Naive B cell (primary cell): ENCODE measurements at places on chromosomes 6 and 20.

DNA sequence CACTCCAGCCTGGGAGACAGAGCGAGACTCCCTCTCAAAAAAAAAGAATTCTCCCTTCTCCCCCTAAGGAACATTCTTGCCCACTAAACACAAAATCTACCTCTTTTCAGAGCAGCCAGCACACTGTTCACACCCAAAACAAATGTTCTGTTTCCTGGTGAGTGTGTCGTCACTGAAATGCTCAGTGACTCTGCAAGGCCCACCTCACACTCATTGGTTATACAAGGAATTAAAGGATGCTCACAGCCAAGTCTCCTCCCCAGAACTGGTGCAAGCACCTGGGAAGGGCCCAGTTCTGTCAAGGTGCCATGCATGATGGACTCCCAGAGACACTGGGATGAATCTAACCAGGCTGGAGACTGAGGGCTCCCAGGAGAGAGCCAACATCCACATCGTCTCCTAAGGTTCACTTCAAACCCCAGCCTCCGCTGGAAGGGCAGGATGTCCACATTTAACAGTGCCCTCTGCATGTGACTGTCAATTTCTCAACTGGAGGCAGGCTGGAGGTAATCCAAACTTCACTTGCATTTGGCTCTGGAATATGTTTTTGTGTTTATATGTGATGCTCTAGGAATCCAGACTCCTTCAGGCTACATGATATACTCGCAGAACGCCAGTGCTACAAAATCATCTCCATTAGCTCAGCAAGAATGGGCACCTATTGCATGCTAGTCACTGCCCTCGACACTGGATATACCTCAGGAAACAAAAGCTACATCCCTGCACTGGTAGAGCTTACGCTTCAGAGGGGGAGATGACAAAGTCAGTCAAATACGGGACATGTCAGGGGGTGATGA, 7.1 kb downstream of the RRBP1 start:
- no peak for DNase-seq

DNA sequence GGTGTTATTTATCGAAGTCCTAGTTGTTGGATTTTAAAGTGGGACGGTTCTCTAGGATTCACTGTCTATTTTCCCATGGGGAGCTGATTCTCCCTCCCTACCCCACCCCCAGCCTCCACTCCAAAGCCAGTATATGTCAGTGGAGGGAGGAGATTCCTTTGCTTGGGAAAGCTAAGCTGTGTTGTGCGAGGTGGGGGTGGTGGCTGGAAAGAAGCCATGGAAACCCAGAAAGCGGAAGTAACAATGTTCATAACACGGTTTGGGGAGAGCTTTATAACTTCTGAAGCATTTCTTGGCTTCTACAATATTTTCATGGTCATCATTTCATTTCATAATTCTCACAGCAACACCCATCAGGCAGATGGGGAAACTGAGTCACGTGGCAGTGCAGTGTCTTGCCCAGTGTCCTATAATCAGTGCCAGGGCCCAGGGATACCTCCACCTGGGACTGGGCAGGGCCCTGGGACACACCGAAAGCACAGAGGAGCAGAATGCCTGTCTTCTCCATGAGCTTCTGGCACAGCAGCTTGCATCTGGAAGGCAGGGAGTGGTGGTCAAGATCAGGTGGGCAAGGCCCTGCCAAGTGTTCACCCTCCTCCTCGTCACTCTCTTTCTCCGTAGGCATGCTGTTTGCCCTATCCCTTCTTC, 4.5 kb downstream of the SUN5 start:
- no peak for DNase-seq

GRCh38 chr6:82441047-82441855, 77.6 kb downstream of the TPBG start:
- no peak for DNase-seq

DNA sequence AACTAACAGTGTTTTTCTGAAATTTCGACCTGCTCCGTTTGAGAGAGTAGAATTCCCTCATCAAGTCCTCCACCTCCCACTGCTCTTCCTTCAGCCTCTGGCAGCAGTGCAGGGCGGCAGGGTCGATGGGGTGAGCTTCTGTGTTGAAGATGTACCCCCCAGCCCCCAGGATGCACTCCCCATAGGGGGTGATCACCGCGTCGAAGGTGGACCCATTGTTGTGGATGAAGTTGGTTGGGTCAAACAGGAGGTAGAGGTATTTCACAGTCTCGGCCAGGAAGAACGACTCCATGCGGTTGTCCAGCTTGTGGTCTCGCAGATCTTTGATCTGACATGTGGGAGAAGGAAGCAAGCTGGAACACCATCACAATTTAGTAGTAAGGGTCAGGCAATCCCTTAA, 23.0 kb upstream of the TRPC4AP start:
- no peak for DNase-seq

GRCh38 chr6:106122938-106123656, 37.0 kb downstream of the PRDM1 start:
- no peak for DNase-seq

GRCh38 chr6:29696147-29697125, 15.5 kb upstream of the ZFP57 start:
- DNase-seq: no peak

- DNase-seq: no peak
Measured at GRCh38 chr6:8651998-8652397, 216.7 kb upstream of the SLC35B3 start.

- no peak for DNase-seq
Measured at GRCh38 chr6:165890404-165890735, 227.3 kb upstream of the PDE10A start.

DNA sequence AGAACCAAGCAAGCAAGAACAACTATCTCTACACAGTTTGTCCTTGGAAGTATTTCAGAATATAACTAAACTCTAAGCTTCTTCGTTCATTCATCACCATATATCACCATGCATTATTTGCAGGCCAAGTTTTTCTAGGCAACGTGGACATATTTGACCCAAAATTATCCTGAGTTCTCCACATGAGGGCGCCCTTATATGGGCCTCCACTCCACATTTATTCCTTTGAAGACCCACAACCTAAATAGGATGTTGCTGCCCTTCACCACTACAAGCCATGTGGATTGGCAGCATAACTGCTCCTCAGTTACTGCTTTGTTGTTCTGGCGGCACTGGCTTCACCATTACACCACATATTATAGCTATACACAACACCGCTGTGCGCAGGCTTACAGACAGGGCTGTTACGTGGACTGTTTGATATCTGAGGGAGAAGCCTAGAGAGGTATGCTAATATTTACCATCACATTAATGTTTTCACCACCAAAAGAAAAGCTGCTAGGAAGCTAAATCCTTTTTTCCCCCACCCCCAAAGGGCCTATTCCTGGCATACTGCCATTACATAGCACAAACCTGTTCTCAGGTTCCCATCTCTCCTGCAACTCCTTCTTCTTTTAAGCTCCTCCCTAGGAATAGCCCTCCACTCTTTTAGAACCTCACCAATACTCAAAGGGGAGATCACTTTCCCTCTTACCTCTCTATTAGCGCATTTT, 411.7 kb downstream of the C6orf118 start:
- no peak for DNase-seq

DNA sequence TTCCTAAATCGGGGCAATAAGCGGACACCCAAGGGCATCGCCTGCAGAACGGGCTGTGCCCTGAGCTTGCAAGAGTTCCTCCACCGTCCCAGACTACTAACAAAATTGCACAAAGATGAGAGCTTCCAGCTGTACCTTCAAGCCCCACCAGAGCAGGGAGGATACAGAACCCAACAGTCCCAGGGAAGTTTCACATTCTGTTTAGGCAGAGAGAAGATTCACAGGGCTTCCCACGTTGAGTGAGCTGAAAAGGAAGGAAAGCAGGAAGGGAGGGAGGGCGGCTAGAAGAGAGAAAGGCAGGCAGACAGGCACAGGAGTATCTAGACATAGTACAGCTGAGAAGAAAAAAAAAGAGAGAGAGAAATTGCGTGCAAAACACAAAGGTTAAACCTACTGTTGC, 112.6 kb upstream of the AFDN start:
- no peak for DNase-seq

DNA sequence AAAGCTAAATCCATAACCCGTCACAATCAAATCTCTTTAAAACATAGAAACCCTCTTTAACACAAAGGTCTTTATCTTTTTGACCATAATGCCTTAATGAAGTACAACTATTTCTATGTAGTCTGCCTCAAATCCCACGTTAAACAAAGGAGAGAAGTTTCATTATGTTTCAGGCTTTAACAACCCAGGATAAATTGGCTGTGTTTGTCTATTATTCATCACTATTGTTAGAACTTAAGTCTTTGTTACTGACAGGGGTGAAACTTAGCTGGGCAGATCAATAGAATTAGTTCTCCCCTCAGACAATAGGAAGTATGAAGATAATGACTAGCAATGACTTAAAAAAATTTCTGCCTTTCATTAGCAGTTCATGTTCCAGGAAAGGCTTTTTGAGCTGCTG, 10.1 kb upstream of the METTL24 start:
- no peak for DNase-seq

GRCh38 chr6:105810105-105810921, 275.8 kb upstream of the PRDM1 start:
- no peak for DNase-seq

DNA sequence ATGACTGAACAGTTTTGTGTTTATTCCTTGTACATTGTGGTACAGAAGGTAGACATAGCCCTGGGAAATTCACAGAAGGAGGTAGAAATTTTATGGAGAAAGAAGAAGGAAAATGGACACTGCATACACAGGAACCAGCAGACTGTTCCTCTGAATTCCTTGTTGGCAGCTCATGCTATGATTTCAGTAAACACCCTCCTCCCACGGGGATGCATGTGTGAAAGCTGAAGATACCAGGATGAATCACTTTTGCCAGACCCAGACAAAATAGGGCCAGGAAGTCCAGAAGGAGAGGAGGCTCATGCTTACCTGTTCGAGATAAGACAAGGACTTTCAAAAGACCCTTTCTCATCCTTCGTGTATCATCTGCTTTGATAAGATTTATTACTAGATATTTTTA, 110.3 kb upstream of the GGTLC1 start:
- no peak for DNase-seq

DNA sequence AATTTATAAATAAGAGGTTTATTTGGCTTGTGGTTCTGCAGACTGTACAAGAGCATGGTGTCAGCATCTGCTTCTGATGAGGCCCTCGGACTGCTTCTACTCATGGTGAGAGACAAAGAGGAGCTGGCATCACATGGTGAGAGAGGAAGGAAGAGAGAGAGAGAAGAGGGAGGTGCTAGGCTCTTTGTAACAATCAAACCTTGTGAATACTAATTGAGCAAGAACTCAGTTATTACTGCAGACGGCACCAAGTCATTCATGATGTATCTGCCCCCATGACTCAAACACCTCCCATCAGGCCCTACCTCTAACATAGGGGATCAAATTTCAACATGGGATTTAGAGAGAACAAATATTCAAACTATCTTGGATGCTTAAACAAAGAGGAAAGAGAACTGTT, 6.3 kb upstream of the SIRPG start:
- no peak for DNase-seq
